ENCODE measurements at places on chromosomes 3 and 15. TPM values are rescaled to one million over a fixed set of nuclear protein-coding genes. Genes with fewer than 3 reads are reported as not detected.

GRCh38 chr3:43180027-43180426 lies 74.1 kb upstream of the POMGNT2 start:
- peak; percentile 61 for DNase-seq

DNA sequence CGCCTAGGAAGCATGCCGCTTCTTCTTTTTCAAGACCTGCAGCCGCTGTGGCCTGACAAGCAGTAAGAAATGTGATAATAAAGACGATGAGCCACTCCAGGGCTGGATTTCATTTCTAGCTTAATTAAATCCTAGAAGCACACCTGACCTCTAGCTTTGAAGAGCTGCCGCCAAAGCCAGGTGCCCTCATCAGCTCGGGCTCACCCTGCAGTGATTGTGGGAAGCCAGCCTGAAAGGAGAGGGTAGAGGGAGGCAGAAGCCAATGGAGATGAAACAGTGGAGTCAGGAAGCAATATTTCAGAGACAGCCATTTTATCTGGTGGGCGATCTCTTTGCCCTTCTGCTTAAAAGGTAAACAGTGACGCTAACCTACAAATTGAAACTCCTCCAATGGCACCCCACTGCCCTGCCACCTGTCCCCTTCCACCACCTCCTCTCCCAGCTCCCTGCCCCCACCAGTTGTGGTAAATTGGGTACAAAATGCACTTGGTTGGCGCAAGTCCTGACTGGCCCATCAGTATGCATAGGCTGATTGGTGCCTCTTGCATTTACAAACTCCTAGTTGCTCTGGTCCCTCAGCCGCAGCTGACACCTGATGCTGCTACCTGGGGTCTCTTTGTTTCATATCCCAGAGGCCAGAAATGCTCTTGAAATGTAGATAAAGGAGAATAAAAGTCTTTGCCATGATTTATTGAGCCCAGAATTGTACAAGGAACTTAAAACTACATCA lies 385.3 kb downstream of the PDCD6IP start:
- DNase-seq: peak; percentile 22

DNA sequence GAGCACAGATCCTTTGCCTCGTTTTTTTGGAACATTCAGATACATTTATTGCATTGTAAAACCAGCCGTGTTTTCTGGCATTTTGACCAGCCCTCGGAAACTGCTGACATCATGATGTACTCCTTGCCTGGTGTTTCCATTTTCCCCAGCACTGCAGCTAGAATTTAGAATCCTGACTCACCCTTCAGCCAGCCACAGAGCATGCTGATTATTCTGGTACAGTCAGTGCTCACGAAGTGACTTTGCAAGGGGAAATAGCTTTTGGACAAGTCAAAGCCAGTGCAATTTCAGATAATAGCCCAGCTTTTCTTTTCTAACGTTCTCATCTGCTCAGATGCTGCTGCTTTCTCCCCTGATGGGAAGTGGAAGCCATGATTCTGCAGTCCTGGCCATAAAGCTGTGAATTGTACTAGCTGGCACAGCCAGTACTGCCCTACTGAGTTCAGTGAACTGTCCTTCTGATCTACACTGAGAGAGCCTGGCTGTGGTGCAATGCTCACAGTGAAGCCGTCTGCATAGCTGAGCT lies 12.1 kb upstream of the CNBP start:
- DNase-seq: no peak

- peak; percentile 95 for DNase-seq
These were observed at the start of gene ARIH2 for GRCh38 chr3:48918388-48919214. Gene ARIH2 (plus strand): TSS chr3:48918842. CDS start chr3:48927559, 8,717 bp downstream.

DNA sequence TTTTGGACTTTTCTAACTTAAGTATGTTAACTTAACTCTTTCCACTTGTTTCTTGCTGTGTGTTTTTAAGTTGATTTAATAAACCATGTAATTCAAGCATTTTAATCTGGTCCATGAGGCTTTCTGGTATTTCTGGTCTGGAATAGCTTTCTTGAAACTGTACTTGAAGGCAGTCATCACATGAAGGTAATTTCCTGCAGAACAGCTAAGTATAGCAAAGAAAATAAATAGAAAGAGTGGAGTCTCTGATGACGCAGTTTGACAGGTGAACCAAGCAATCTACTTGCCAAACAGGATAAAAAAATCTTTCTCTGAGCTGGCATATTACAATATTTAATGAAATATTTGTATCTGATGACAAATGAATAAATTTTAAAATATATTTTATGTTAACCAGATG lies 74.9 kb downstream of the BTLA start:
- DNase-seq: no peak

- peak; percentile 25 for DNase-seq
These were observed 87.0 kb upstream of the ALDH1L1 start for GRCh38 chr3:126267169-126267975.

GRCh38 chr3:47731061-47731460 lies 50.6 kb downstream of the SMARCC1 start:
- no peak for DNase-seq

DNA sequence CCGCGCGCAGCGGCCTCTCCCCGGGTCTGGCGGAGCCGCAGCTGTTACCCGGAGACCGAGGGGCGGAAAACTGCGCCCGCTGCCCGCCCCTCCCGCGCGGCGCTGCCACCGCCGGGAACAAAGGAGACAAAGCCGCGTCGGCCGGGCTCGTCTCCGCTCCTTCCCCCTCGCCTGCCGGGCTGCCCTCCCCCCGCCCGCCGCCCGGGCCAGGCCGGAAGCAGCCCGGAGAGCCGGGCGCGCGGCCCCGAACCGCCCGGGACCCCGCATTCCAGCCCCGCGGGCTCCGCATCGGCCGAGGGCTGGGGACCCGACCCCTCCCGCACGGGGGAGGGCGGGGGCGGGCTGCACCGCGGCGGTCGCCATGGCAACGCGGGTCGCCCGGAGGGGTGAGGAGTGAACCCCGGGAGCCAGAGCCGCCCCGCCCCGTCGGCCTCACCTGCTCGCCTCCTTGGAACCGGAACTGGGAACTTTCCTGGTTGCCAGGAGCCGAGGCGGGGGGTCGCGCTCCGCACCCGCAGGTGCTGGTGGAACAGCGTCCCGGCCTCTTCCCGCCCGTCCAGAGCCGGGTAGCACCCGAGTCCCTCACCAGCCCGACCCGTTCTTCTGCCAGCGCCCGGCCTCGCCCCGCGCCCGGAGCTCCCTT lies 448 bp downstream of the PLXNB1 start:
- DNase-seq: peak; percentile 83

- no peak for DNase-seq
These were observed 96.2 kb downstream of the CBLB start for GRCh38 chr3:105772635-105773034.

- no peak for DNase-seq
These were observed 125.9 kb downstream of the EBLN2 start for GRCh38 chr3:73187328-73187727.

GRCh38 chr3:161560008-161560637 lies 63.5 kb downstream of the OTOL1 start:
- DNase-seq: peak; percentile 21

DNA sequence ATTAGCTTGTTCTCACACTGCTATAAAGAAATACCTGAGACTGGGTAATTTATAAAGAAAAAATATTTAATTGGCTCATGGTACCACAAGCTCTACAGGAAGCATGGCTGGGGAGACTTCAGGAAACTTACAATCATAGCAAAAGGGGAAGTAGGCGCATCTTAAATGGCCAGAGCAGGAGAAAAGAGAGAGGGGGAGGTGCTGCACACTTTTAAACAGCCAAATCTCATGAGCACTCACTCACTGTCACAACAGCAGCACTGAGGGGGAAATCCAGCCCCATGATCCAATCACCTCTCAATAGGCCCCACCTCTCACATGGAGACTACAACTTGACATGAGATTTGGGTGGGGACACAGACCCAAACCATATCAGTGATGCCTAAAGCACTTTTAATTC lies 82.5 kb downstream of the DCLK3 start:
- DNase-seq: no peak

CAMKV gene
- 0.21 TPM for total RNA-seq

ZNF662 gene
- total RNA-seq: 5.5 TPM

Data from colonic mucosa (tissue), 4 donors.